ENCODE measurements at places on chromosomes 5 and 9. TPM values are rescaled to one million over a fixed set of nuclear protein-coding genes. Genes with fewer than 3 reads are reported as not detected.

Gene TSSK1B
- not detected for polyA plus RNA-seq

Gene FOXE1
- 0.12 TPM for polyA plus RNA-seq

Gene CER1
- 0.73 TPM for polyA plus RNA-seq

Gene PCDHA1
- polyA plus RNA-seq: 0.81 TPM

Gene IFNA8
- not detected for polyA plus RNA-seq

Gene PCDHA6
- polyA plus RNA-seq: 2.0 TPM

Gene DRD1
- polyA plus RNA-seq: 0.11 TPM

Gene SURF6
- 17.6 TPM for polyA plus RNA-seq

Gene SV2C
- 0.05 TPM for polyA plus RNA-seq

Gene CERCAM
- 2.7 TPM for polyA plus RNA-seq

Gene PURA
- polyA plus RNA-seq: 1.3 TPM

Gene SPATA31C1
- not detected for polyA plus RNA-seq

Gene GABRA6
- polyA plus RNA-seq: not detected

Gene PCDHGB5
- polyA plus RNA-seq: 1.7 TPM

Gene FAM13B
- 12.9 TPM for polyA plus RNA-seq

Gene ADRA1B
- polyA plus RNA-seq: not detected

Gene FOXI1
- polyA plus RNA-seq: not detected

Gene ARHGAP26
- polyA plus RNA-seq: 10.5 TPM

Gene SLC6A7
- polyA plus RNA-seq: not detected

Gene SPINK5
- 6.9 TPM for polyA plus RNA-seq

Gene IL11RA
- 4.0 TPM for polyA plus RNA-seq

Data from GM23338 (cell line).